ENCODE measurements at places on chromosomes 3 and 15.
A peak's percentile ranks its signal among the peaks of the same experiment; 100 is the strongest.

DNA sequence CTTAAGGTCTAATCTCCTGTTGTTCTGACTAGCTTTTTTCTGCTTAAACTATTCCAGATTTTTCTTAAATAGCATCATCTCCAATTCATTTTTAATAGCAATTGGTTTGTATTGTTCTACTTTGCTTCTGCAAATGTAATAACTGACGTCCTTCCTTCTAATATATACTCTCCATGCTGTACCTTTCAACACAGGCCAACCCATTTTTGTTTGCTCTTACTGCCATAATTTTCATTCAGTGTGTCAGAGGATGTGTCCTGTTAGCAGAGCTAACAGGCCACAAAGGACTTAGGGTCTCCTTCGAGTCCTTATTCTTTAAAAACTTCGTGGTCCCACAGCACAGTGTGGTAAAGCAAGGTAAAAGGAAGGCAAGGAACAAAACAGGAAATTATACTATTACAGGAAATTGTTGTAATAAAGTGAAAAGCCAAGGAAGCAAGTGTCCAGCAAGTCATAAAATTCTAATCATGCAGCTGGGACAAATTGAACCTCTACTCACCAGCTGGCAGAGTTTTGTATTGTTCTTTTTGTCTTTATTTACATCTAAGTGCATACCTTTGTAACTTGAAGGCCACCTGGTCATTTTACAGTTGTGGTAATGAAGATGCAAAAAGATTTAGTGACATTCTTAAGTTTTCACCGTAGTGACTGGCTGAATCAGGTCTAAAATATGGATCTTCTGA lies 64.9 kb upstream of the ZBTB20 start:
- no peak for DNase-seq

DNA sequence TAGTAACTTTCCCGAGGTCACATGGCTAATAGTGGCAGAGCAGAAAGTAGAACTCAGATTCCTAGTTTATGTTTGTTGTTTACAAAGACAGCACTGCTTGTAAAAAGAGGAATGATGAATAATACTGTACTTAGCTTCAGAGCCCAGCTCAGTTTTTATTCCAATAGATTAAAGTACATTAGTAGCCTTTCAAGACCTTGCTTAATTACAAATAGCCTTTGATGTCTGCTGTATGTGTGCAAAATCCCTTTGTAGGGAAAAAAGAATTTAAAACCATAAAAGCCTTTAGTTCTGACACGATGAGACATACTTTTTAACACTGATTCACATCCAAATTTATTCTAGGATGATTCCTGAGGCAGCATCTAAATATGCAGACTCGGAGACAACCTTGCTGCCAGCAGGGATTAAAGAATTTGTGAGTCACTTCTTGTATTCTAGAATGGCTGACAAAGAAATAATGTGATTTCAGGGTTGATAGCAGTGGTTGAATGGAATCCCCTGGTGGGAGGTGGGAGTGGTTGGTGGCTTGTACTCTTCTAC lies 324.2 kb upstream of the TGFBR2 start:
- DNase-seq: no peak

GRCh38 chr3:133377396-133377795 lies 22.5 kb upstream of the BFSP2 start:
- DNase-seq: no peak

GRCh38 chr3:43028678-43029490 lies 49.8 kb downstream of the GASK1A start:
- DNase-seq: no peak

DNA sequence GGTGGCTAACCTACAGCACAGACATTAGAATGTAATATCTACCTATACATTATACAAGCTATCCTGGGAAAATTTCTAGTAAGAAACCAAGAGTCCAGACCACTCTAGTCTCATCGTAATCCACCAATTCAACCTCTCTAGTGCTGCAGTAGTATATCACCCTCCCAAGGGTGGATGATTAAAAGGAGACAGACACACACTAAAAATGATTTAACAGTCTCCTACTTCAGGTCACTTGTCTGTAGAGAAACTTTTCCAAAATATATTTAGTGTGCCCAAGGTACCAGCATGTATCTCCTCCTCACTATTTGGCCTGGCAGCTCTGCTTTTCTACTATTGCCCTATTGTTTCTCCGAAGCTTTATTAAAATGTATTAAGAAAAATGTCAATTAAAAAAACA lies 45.0 kb downstream of the ZBTB20 start:
- no peak for DNase-seq

DNA sequence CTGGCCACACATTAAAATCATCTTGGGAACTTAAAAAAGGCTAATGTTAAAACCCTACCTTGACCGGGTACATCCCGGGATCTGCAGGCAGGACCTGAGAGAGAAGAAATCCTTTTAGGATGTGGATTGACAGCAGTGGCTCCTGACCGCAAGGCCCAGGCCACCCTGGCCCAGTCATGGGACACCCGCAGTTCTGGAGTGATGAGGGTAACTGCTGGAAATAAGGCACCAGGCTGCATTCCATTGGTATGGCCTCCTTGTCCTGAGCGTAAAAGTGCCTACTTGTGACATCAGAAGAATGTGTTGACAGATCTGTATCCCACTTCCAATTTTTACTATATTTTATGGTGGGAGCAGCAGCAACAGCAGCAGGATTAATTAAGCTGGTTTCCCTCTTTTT lies 63.4 kb upstream of the GSK3B start:
- DNase-seq: no peak

- peak; percentile 82 for DNase-seq
Measured at GRCh38 chr3:126971891-126972351, 11.0 kb upstream of the PLXNA1 start.

- DNase-seq: no peak
Measured at GRCh38 chr3:139695426-139696313, 17.9 kb upstream of the NMNAT3 start.

- no peak for DNase-seq
Measured at GRCh38 chr3:61531528-61531927, 29.8 kb upstream of the PTPRG start.

DNA sequence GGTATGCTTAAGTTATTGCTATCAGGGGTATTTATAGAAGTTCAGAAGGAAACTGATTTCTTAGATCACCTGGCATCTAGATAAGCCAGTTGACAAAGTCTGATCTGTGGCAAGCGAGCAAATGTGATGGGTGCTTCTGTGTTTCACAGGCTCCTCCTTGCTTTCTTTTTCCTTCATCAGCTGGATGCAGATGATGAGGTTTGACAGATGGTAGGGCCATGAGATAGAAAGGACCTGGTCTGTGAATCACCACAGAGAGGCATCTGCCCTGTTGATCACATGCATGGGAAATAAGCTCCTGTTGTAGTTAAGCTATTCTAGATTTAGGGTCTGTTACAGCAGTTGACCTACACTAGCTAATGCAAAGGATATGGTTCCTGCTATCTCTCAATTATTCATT lies 372.0 kb downstream of the NEK10 start:
- no peak for DNase-seq

DNA sequence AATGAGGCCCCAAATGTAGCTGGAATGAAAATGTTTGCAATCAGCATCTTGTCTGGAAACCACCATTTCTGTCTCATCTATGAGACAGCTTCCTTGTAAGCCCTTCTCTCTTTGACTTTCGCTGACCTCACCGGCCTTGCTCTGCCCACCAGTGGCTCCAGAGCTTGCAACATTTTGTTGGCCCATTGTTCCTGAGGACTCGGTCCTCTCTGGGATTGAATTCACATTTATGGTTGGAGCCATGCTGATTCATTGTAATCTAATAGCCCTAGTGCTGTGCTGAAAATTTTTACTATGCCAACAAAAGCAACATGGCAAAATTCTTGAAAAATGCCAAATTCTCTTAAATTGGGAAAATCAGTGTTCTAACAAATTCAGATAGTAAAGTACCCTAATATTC lies 37.2 kb downstream of the ABHD5 start:
- no peak for DNase-seq

DNA sequence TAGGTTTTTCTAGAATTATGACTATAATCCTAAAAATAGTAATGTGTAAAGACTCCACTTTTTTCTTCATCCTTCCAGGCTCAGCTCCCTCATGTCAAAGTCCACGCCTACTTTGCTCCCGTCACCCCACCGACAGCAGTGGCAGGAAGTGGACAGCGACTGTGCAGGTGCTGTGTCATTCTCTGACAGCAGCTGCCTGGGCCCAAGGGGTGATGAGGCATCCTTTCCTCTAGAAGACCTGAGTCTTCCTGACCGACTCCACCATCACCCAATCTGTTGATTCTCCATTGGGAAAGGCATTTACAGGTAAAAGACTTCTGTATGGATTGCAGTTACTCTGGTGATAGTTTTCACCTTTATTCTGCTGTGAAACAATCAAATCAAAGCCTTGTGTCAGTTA lies 54.8 kb downstream of the UBP1 start:
- DNase-seq: no peak

GRCh38 chr3:115245438-115245837 lies 98.3 kb upstream of the ZBTB20 start:
- DNase-seq: no peak

GRCh38 chr3:115562636-115563267 lies 60.6 kb upstream of the GAP43 start:
- DNase-seq: no peak

GRCh38 chr3:10512687-10513086 lies 7.3 kb upstream of the ATP2B2 start:
- DNase-seq: no peak

GRCh38 chr3:49869525-49870126 lies at the start of gene CAMKV:
CAMKV (minus strand) TSS chr3:49869906; CDS start chr3:49862388, 7,518 bp downstream.
- DNase-seq: no peak

All from lower lobe of right lung (tissue), 2 donors.